ENCODE measurements at places on chromosomes 2 and 18.

DNA sequence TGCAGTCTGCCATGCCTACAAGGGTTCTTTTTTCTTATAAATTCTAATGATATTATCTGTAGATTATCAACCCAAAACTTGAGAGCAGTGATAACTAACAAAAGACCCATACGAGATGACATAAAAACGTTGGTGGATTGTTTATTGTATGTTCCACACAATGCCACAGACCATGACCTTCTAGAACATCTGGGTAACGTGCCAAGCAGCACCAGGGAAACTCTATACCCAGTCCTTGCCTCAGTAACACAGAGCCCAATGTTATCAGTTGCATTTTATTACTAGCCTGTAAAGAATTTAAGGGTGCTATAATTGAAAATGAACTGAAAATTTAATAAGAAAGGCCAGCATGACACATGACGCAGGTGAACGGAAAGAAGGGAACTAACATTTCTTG is 99.1 kb upstream of the UGP2 start:
- DNase-seq, result no peak

DNA sequence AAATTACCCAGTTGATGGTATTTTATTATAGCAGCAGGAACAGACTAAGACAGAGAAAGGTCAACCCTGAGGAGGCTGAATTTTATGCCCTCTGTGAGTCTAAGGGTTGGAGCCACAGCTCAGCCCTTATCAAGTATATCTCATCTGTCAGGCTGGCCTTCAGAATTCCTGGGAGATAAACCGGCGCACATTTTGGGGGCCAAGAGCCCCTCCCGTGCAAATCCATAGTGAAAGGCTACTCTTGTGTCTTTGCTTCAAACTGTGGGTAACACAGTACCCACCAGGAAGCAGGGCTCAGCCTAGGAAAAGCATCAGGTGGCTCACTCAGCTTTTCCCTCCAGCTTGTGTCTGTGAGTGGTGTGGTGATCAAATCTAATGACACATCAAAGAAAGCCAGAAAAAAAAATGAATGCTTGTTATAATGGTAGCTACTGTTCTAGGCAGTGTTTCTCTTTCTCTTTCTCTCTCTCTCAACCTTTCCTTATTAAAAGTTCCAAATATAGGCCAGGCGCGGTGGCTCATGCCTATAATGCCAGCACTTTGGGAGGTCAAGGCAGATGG is 25.0 kb upstream of the ASXL2 start:
- DNase-seq, result no peak

DNA sequence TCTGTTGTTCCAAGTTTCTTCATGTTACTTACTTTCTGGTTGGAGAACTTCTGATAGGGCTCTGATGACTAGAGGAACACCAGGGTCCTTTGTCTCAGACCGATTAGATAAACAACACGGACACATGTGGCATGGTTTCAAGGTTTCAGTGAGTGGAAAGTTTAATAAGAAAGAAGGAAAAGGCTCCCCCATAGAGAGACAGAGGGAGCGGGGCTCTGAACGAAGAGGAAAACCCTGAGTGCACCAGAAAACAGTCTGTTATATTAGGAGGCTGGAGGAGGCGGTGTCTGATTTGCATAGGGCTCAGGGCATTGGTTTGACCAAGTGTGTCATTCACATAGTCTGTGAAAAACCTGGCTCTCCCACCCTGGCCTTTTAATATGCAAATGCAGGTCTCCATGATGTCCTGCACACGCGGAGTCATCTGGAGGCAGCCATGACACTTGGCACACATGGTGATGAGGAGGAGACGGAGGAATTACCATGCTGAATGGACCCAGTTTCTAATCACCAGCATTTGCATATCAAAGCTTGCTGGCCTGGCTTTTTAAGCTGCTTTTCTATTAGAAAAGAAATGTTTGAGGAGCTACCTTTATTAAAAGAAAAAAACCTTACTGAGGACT is 94.2 kb downstream of the PTPN4 start:
- no peak for DNase-seq

DNA sequence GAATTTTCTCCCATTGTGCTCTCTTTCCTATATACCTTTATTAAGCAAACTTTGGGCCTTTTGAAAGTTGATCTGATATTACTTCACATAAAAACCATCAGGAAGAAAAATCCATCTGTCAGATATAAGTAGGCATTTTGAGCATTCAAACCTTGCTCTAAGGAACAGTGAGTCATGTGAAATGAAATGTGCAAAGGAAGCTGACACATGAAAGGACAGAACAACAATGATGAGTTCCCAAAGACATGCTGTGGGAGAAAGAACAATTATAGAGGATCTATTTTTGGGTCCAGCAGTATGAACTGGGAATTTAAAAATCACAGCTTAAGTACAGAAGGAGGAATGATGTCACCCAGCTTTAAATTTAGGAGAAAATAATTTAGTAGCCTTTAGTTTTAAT is 18.1 kb downstream of the CALCRL start:
- no peak for DNase-seq

DNA sequence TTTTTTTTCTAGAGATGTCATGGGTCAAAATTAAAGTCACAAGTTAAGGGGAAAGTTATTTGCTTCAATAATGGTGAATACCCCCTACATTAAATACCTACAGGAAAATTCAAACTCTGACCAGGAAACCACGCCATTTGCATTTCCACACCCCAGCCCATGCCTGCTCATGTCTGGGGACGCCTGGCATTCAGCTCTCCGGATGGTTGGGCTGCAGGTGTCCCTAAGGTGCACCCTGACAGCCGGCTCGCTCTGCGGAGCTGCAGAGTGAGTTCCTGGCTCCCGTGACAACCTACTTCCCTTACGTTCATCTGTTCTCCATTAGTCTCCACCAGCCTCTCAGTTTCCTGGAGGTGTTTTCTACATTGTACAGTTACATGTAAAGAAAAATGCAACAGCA is 122.7 kb upstream of the RIOK3 start:
- DNase-seq, result no peak

DNA sequence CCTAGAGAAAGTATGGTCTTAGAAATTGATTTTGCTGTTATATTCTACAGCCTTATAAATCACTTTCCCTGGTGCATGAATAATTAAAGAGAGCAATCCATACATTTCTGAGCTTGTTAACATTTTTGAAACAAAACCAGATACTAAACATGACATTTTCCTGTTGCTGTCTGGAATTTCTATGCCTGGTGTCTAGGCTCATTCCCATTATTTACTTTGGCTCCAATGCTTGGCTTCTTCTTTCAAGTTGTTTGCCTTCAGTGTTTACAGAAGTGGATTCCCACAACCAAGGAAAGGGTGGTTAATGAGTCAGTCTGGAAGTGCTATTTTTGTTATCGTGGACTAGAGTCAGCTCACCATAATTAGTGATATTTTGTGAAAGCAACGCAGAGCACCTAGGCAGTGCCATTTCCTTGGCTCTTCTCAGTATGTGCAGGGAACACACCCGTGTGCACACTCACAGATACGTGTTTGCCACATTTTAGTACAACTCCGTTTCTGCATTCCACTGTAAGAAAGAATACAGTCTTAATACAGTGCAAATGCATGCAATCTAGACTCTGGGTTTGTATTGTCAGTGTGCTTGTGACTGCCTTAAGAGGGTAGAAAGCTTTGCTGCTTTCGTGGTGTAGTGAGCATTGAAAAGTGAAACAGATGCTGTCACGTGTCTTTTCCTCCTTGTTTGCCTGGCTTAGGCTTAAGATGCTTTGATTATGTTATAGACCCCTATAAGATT is 185.0 kb upstream of the RASGRP3 start:
- no peak for DNase-seq

GRCh38 chr2:183253441-183254130 is 129.3 kb downstream of the NUP35 start:
- DNase-seq, result no peak

DNA sequence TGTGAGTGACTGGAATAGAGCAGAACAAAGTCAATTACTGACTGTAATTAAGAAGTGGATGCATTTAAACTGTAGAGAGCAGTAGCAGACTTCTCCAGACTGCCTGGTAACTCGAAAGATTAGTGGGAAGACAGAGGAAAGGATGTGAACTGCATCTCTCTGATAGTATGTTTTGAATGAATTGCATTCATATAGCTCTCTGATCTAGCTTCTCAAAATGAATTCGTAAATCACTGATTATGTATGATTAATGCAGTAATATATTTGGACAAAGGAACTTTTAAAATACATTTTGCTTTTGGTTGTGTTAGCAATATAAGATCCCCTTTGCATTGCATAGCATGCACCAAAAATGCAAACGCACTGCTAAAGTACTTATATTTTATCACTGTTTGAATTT is 304.0 kb downstream of the ARHGAP15 start:
- no peak for DNase-seq

- no peak for DNase-seq
These were observed 497.4 kb upstream of the MEIS1 start for GRCh38 chr2:65937379-65938160.

GRCh38 chr18:51162617-51163016 is 34.9 kb downstream of the MEX3C start:
- DNase-seq, result no peak

DNA sequence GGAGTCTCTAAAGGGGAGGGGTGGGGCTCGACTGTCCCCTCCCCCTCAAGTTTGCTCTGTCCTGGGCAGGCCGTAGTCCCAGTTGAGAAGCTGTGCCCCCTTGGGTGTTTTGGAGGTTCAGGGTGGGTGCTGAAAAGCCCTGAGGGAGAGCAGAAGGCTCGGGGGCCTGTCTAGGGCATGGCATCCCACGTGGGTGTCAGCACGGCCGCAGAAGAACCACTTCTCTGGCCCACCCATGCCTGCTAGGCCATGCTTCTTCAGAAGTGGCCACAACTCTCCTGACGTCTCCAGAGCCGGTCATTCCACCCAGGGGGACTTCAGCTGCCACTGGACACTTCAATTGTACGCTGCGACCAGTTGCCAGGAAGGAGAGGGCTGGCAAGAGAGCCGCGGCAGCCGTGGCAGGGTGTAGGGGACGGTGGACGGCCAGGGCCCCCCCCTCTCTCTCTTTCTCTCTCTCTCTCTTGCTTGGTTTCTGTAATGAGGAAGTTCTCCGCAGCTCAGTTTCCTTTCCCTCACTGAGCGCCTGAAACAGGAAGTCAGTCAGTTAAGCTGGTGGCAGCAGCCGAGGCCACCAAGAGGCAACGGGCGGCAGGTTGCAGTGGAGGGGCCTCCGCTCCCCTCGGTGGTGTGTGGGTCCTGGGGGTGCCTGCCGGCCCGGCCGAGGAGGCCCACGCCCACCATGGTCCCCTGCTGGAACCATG is at the start of gene INPP5D:
TSS of gene INPP5D (plus strand) at position 546 of the 704 bp plus-strand sequence. CDS start at position 683, 137 bp downstream.
- no peak for DNase-seq

DNA sequence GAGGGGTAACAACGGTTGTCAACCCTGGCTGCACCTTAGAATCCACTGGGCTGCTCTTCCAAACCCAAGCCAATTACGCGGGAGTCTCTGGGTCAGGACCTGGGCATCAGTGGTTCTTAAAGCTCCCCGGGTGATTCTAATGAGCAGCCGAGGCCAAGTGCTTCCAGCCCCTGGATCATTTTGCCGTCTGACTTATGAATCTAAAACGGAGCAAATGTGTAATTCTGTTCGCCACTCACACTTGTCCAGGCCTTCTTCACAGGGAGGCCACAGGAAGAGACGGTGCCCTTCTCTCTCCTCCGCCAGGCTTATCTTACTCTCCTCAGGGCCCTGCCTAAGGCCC is 78.5 kb downstream of the MCFD2 start:
- no peak for DNase-seq

GRCh38 chr2:96907115-96908041 is 37.5 kb upstream of the SEMA4C start:
- DNase-seq, result no peak

DNA sequence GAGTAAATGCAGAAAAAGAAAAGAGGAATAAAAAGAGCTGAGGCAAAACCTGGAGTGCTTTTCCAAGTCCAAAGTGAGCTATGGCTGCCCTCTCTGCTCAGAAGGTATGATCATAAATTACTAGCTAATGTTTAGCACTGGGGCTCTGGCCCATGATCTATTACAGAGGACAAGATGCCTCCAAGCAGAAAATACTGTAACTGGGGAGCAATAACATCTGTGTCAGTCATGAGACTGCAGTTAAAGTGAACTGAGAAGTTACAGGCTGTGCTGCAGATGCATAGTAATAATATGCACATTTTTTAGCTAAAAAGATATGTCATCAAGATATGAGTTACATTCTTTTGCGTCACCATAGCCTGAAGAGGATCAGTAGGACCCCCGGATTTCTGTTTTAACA is 209.4 kb upstream of the RBBP8 start:
- DNase-seq, result no peak

DNA sequence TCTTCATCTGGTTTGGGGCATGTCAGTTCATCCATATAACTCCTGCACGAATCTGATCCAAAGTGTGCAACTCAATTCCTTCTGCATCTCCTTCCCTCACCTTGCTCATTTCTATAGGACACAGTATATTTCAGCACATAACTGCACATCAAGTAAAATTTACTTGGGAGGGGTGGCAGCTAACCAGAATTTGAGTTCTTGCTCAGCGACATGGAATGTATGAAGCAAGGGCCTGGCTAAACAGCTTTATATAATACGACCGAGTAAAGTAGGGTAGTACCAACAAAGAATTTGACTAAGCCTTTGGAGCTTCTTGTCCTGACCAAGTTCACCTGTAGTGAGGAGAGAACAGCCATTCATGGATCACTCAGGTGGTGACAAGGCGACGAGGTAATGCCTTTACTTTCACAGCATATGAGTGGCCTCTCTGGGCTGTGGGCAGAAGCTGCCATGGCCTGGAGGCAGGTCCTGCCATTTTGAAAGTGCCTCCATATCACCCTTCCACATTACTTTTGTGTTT is 570.2 kb upstream of the TNP1 start:
- no peak for DNase-seq

- DNase-seq, result no peak
These were observed 92.1 kb downstream of the ACKR3 start for GRCh38 chr2:236661762-236662110.

GRCh38 chr2:44361330-44362206 is at the start of the genes CAMKMT and PREPL:
Gene CAMKMT (plus strand): TSS chr2:44361947.
Gene PREPL (minus strand): TSS chr2:44361494. CDS start chr2:44346342, 15,152 bp downstream.
- peak; percentile 98 for DNase-seq

GRCh38 chr2:19799881-19800780 is 101.7 kb downstream of the TTC32 start:
- DNase-seq, result peak; percentile 15

- DNase-seq, result no peak
These were observed 413.0 kb upstream of the MEX3C start for GRCh38 chr18:51610481-51610880.

- DNase-seq, result no peak
These were observed 102.2 kb downstream of the DLGAP1 start for GRCh38 chr18:4352746-4353551.

- DNase-seq, result no peak
These were observed 48.5 kb downstream of the SMAD7 start for GRCh38 chr18:48902023-48902855.

- DNase-seq, result no peak
These were observed 110.0 kb upstream of the RASGRP3 start for GRCh38 chr2:33366473-33366872.

- DNase-seq, result no peak
These were observed 49.9 kb downstream of the TMEM17 start for GRCh38 chr2:62455957-62456692.

- DNase-seq, result no peak
These were observed 14.3 kb downstream of the GPR39 start for GRCh38 chr2:132430895-132431294.
